ENCODE measurements at places on chromosomes 2 and 18. TPM values are rescaled to one million over a fixed set of nuclear protein-coding genes. Genes with fewer than 3 reads are reported as not detected.

DNA sequence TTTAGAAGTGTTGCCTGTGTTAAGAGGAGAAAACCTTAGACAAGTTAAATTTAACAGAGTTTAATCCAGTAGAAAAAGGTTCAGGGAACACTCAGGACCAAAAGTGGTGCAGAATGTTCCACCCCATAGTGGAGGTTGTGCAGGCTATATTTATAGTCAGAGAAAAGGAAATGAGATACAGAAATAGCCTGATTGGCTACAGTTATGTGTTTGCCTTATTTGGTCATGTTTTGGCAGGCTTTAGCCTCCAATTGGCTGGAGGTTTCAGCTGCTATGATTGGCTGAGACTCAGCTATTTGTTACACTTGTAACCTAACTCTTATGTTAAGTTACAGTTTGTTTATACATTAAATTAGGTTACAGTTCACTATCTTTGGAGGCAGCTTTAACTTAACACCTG lies 4.2 kb downstream of the STAMBP start:
- no peak for DNase-seq

DNA sequence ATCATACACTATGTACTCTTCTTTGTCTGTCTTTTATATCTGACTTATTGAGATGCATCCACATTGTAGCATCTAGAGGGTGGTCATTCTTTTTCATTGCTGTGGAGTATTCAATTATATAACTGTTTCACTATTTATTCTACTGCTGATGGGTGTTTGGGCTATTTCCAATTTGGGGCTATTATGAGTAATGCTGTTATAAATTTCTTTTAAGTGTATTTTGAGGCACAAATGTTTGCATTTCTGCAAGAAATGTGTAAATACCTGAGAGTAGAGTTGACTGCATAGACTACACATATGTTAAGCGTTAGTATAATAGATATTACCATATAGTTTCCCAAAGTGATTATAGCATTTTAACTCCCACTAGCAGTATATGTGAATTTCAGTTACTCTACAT lies 26.9 kb upstream of the PPP1R1C start:
- DNase-seq, result no peak

- no peak for DNase-seq
Measured at GRCh38 chr2:197248623-197249022, 62.0 kb downstream of the ANKRD44 start.

DNA sequence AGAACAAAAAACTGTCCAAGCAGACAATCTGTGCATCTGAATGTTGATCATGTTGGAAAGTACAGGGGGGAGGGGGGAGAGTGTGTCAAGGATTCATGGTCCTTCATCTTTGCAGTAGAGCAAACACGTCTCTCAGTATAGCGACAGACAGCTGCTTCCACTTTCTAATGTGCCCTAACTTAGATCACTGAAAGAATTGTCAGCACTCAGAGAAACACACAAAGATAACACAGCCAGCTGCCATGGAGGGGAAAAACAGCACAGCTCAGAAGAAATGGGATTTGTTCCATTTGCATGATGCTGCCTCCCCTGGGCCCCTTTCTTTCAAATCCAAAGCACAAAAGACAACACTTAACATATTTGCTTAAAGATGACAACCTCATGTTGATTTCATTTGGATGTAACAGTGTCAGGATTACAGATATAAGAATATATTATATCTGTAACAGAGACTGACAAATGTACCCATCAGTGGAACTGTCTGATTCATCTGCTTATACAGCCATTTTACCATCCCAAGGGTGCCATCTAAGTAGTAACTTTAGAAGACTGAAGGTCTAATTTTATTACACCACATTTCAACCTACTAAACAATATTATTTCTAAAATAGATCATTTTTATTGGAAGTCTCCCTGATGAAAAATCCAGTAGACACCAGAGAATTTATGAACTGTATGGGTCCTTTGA lies 17.7 kb downstream of the FIGN start:
- no peak for DNase-seq

DNA sequence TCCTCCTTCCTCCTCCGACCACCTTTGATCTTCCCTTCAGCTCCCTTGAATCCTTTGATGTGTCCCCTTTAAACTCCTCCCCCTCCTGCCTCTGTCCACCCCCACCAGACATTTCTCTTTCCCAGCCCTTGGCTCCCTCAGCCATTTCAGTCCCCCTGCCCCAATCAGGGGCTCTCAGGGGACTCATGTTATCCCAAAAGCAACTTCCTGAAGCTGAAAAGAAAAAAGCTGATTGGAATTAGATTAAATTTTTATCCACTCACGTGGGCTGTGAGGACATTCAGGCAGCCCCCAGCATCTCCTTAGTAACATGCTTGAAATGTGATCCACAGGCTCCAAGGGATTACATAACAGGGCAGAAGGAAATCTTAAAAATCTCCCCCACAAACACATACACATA lies 81.3 kb downstream of the NEURL3 start:
- DNase-seq, result no peak

DNA sequence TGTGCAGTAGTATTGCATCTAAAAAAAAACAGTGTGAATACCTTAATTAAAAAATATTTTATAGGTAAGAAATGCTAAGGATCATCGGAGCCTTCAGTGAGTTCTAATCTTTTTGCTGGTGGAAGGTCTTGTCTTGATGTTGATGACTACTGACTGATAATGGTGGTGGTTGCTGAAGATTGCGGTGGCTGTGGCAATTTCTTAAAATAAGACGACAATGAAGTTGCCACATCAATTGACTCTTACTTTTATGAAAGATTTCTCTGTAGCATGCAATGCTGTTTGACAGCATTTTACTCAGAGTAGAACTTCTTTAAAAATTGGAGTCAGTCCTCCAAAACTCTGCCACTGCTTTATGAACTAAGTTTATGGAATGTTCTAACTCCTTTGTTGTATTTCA lies 36.2 kb downstream of the GLS start:
- DNase-seq, result no peak

DNA sequence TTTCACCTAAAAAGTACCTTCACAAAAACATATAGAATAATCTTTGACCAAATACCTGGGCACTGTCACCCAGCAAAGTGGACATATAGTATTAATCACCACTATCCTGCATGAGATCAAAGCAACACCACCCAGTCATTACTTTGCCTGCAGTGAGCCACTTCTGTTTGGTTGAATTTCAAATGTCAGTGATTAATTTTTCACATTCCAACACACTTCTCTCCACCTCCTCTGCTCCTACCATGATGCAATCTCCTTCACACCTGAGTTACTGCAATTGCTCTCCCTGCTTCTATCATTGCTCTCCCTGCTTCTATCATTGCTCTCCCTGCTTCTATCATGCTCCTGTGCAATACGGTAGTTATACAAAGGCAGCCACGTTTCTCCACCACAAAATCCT lies 106.1 kb upstream of the NETO1 start:
- DNase-seq, result no peak

DNA sequence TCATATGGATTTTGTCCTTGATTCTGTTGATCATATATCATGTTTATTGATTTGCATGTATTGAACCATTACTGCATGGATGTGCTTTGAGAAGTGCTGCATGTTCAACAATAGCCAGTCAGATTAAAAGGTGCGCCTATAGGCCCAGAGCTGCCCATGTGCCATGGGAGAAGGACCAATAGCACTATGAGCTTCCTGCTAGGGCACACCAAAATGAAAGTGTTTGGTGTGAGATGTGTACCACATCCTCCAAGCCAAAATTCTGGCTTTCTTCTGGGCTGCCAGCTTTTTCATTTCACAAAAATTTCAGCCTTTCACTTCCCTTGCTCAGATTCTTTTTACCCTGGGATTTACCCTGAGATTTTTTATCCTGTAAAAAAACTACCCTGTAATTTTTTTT lies 34.8 kb upstream of the MMADHC start:
- DNase-seq, result no peak

- no peak for DNase-seq
Measured at GRCh38 chr2:46781468-46782189, 134.0 kb downstream of the MCFD2 start.

GRCh38 chr2:148067801-148068200 lies 46.9 kb downstream of the MBD5 start:
- no peak for DNase-seq

DNA sequence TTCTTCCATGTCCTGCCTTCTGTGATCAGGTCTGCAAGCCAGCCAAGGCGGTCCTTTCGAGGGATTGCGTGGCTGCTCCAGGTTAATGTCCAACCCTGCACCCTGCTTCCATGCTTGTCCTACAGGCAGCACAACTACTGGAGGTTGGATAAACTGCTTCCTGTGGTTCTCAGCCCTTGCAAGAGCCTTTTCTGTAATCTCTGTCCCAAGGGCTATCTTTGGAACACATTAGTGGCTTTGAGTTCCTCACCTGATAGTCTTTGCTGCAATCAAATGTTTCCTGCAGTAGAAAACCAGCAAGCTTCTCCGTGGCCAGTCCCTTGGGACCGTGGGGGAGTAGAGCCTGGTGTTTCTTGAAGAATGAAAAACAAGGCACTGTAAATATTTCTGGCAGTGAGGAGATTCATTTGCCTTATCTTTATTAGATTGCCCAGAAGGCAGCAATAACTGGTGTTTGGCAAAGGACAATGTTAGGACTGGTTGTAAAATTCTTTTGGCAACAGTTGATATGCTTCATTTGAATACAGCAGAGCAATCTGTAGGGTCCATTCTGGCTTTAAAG lies 214.4 kb downstream of the FHOD3 start:
- DNase-seq, result no peak

- DNase-seq, result no peak
Measured at GRCh38 chr18:65768120-65768778, 17.4 kb downstream of the CDH7 start.

DNA sequence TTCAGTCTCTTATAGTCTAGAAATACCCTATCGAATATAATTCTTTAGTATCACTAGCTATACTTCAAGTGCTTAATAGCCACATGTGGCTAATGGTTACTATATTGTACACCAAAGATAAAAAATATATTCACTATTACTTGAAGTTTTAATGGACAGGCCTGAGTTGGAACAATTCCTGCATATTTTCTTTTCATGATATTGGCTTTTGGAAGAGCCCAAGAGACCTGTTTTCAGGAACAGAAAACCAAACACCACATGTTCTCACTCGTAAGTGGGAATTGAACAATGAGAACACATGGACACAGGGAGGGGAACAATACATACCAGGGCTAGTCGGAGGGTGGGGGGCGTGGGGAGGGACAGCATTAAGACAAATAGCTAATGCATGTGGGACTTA lies 334.4 kb upstream of the TRIB2 start:
- no peak for DNase-seq

RUFY4 gene
- total RNA-seq, result not detected

OSBPL6 gene
- total RNA-seq, result 11.4 TPM

PRLH gene
- total RNA-seq, result not detected

DOCK10 gene
- 10.2 TPM for total RNA-seq

LRATD1 gene
- total RNA-seq, result 29.8 TPM

CCDC68 gene
- 1.2 TPM for total RNA-seq

AKAIN1 gene
- 4.5 TPM for total RNA-seq

All from frontal cortex (tissue), 4 donors.